ENCODE measurements at places on chromosomes 6 and 20. TPM values are rescaled to one million over a fixed set of nuclear protein-coding genes. Genes with fewer than 3 reads are reported as not detected.
A peak's percentile ranks its signal among the peaks of the same experiment; 100 is the strongest.

GRCh38 chr6:155256122-155256795 is 7.6 kb upstream of the CLDN20 start:
- no peak for DNase-seq

GRCh38 chr6:166377721-166378120 is 5.0 kb downstream of the MPC1 start:
- no peak for DNase-seq

DNA sequence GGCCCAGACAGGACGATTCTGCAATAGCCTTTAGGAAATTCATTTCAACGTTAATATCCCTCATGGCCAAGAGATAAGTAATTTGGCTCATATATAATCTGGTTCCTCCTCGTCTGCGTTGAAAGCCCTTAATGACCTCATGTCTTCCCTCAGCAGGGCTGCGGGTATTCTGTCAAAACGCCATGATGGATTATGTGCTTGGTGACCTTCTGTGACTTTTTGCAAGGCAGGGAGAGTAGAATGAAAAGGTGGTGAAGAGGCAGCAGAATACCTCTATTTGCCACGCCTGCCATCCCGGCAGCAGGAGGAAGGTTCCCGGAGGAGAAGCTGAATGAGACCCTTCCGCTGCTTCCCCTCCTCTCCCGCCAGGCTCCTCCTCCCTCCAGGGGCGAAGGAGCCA is 41.1 kb upstream of the SPACA1 start:
- no peak for DNase-seq

DNA sequence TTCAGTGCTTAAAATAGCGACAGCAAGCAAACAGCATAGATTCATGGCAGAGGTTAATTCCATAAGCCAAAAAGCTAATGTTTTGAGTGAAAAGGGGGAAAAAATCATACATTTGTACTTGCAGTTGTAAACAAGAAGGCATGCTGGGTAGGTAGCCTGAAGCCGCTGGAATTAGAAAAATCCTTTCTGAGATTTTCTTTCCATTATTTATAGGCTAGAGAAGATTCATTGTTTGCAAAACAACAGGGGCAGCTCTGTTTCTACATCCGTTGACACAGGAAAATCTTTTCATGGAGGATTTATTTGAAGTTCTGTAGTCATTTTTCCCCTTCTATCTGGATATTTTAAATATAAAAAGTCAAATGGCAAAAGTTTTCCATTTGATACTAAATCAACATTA is 843.9 kb downstream of the QKI start:
- no peak for DNase-seq

DNA sequence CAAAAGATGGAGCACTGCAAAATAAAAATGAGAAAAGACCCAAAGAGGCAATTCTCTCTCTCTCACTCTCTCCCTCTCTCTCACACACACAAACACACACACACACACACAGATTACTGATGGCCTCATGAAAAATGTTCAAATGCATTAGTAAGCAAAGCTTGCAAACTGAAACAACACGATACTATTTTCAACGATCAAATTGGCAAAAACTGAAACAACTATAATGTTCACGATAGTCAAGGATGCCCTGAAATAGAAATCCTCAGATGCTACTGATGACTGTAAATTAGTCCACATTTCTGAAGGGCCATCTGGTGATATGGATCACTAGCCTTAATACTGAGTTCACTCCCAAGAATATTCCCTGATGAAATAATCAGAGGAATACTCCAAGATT is 100.8 kb downstream of the TRERF1 start:
- no peak for DNase-seq

GRCh38 chr6:44062771-44063560 is 64.3 kb downstream of the MRPL14 start:
- DNase-seq = no peak

- DNase-seq = no peak
Measured at GRCh38 chr6:19665613-19665909, 171.6 kb upstream of the ID4 start.

- DNase-seq = no peak
Measured at GRCh38 chr6:36104836-36105235, 25.5 kb upstream of the MAPK13 start.

- peak; percentile 77 for DNase-seq
Measured at GRCh38 chr6:151690303-151690702, 117.2 kb upstream of the ESR1 start.

DNA sequence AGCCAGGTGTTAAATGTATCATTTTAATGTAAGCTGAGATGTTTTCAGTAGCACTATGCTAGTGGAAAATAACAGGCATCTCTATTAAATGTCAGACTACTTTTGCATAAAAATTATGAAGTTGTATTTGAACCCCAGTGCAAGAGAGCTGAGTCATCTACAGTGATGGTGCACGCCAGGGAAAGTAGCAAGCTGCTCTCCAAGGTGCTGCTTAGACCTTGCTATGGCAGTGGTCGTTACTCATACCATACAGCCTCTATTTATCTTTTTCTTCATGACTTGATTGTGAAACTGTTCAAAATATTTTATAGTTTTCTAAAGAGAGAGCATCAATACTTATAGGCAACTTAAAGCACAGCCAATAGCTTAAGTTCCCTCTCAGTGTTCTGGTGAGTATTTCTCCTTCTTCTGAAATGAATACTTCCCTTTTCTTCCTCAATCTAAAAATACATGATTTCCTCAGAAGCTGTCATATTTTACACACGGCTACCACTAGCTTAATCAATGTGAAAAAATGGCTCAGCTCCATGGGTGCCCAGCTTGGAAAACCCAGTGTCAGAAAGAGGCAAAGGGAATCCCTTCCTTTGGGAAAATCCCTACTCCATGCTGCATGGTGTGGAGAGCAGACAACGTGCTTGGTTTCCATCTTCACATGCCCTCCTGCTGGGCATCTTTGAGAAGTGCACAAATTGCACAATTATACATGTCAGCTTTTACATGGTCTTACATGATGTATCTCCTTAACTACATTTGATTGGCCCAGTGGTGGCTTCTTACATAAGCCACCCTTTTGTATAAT is 105.6 kb downstream of the ELOVL4 start:
- no peak for DNase-seq

- DNase-seq = peak; percentile 4
Measured at GRCh38 chr20:33719277-33719988, 677 bp downstream of the PXMP4 start.

- DNase-seq = peak; percentile 92
Measured at GRCh38 chr6:43096451-43097097, 20.5 kb downstream of the PTK7 start.

DNA sequence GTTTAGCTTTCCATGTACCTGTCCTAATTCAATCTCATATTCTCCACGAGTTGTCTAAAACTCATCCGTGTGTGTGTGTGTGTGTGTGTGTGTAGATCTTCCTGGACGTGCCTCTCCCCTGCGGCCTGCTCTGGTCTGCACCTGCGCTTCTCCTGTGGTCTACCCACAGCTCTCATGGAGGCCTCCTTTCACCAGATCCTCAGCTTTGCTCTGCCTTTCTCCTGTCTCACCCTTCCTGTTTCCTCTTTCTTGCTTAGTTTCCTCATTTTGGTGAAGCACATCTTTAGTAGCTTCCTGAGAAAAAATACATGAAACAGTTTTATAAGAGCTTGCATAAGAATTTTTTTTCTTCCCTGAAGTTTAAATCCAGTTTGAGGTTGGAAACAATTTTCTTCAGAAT is 18.1 kb downstream of the SLX4IP start:
- DNase-seq = no peak

- no peak for DNase-seq
Measured at GRCh38 chr20:52105442-52106422, 85.8 kb downstream of the ZFP64 start.

DNA sequence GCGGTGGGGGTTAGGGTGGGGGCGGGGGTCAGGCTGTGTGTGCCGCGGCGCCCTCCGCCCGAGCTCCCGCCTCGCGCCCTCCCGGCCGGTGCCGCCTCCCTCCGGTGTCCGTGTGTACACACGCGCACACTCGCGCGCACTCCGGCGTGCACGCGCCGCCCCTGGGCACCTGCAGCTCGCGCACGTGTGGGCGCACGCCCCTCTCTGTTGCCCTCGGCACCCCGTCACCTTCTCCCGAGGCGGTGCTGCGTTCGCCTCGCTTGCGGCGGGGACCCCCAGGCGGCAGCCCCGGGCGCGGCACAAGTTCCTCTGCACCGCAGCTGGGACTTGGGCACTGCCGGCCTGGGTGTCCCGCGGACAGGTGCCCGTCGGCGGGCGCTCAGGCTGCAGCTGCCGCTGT is 525 bp downstream of the MACROD2 start:
- DNase-seq = no peak

DNA sequence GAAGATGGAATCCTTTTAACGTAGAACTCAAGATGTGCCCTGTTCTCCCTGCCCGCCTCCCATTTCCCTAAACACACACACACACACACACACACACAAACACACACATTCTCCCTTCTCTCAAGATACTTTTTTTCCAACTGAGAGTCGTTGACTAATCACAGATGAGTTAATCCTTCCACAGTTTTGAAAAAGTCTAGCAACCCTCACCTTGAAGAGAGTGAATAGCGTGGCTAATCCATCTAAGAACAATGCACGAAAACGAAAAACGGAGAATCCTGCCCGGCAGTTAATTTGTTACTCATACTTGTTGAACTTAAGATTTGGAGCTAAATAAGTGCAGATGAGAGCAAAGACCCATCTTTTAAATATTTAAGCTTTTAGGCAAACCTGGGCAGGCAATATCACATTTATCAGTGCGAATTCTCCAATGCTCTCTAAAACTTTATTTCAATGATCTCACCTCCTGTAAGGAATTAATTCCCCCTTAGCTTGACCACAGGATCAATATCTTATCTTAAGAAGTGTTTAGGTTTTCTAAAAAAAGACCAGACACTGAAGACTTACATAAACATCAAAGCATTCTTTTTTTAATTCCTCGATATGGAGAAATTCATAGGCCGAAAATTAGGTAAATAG is 1.1 kb downstream of the AGPAT4 start:
- DNase-seq = peak; percentile 49

DNA sequence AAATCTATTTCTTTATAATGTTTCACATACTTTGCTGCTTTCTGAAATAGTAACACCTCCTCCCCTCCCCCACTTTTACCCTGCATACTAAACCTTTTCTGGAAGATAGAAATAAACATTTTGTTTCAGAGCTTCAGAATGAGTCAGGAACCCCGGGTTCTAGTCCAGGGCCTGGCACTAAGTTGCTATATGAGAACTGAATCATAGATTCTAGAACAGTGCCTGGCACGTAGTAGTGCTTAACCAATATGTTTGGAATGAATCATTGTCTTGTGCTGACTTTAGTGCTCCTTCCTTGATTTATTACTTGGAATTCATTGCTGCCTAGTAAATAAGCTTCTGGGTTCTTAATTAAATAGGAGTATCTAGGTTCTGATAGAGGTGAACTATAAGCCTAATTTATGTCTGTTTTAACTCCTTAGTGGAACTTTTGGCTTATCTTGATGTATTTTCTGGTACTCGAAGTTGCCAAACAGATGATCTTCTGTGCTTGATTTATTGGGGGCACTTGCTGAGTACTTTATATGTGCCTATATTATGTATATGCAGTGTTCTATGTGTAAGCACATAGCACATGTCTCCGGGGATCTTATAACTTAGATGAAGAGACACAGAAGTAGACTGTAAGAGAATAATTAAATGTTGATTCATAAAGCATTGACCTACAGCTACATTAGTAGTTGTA is 18.6 kb downstream of the TAB2 start:
- peak; percentile 76 for DNase-seq

- DNase-seq = peak; percentile 35
Measured at GRCh38 chr6:20706238-20706938, 172.1 kb downstream of the CDKAL1 start.

DNA sequence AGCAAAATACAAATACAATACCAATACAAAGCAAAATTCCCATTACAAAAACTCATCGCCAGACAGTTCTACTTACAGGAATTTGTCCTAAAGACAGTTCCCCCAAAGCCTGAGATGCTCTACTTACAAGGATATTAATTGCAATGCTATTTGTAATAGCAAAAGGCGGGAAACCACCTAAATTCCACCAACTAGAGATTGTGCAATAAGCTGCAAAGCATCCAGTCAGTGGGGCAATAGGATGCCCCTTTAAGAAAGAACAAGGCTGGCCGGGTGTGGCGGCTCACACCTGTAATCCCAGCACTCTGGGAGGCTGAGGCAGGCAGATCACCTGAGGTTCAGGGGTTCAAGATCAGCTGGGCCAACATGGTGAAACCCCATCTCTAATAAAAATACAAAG is 39.1 kb downstream of the FAM209B start:
- DNase-seq = no peak

Gene RPS6KA2
- total RNA-seq = 89.7 TPM

Gene ANGPT4
- total RNA-seq = not detected

Gene CDSN
- not detected for total RNA-seq

Gene CCM2L
- total RNA-seq = not detected

Gene BAK1
- 5.2 TPM for total RNA-seq

Gene TREM1
- not detected for total RNA-seq

Gene DSP
- total RNA-seq = 4.3 TPM

Gene KIAA1755
- total RNA-seq = 4.9 TPM

Gene MEA1
- 18.6 TPM for total RNA-seq

Measured in fibroblast of the aortic adventitia (primary cell).